GDM1 (cell line): ENCODE measurements at places on chromosomes 4 and X.

DNA sequence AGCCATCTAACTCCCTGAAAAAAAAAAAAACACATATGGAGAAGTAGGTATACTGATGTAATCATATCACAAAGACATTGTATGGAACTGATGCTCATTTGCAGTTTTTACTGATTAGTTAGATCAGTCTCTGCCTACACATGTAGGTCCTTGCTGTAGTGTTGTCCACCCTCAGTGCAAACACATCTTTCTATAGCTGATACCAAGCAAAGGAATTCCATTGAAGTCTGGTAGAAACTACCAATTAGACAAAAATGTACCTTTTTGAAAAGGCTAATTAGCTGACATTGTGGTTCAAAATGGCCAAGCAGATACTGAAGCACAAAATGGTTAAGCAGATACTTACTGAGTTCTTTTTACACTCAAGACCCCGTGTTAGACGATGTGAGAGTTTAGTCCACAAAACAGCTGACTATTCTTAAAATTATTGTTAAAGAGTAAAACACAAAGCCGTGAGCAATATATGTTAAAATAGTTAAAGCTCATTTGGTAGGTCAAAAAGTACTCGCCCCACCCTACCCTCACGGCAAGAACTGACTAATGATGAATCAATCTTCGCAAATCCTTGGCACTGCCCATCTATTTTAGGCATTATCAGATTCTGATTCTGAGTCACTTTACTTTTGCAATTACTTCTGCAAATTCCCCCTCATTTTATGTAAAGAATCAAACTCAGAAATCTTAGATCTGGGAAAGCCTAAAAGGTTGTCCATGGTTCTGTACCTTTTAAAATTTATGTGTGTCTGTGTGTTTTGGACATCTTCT lies 40.4 kb downstream of the COL4A6 start:
- no peak for DNase-seq

DNA sequence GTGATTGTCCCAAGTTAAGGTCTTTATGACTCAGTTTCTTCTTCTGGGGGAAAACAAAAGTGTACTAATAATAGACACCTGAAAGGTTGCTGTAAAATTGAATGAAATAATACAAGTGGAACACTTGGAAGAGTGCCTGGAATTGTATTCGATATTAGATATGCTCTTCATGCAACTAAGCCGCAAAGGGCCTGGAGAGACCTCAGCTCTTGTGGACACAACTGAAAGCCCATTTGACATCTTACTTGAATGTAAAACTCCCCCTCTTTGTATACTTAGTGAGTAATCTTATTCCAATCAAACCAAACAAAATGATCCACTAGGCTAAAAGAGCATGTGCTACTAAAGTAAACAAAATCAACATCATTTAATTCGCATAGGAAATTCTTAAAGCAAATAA lies 511 bp upstream of the MAP9 start:
- no peak for DNase-seq

GRCh38 chrX:154020536-154021115 lies 924 bp upstream of the IRAK1 start:
- DNase-seq: no peak

DNA sequence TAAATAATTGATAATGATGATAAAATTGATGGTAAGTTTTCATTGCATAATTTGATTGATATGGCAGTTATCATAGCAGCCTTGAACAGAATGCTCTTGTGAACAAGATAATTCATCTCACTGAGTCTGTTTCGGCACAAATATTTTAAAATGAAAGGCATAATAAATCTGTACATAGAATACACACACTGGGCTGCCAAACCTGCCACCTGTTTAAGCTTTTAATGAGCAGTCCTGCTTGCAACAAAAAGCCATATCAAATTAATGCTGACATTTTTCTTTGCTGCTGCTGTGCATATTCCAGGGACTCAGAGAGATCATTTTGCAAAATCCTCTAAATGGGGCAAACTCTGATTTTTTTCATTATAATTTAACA lies 201.1 kb downstream of the ARHGAP24 start:
- no peak for DNase-seq

GRCh38 chr4:14087921-14088320 lies 460.4 kb upstream of the BOD1L1 start:
- DNase-seq: no peak

GRCh38 chr4:41260116-41260733 lies 3.5 kb downstream of the UCHL1 start:
- no peak for DNase-seq

DNA sequence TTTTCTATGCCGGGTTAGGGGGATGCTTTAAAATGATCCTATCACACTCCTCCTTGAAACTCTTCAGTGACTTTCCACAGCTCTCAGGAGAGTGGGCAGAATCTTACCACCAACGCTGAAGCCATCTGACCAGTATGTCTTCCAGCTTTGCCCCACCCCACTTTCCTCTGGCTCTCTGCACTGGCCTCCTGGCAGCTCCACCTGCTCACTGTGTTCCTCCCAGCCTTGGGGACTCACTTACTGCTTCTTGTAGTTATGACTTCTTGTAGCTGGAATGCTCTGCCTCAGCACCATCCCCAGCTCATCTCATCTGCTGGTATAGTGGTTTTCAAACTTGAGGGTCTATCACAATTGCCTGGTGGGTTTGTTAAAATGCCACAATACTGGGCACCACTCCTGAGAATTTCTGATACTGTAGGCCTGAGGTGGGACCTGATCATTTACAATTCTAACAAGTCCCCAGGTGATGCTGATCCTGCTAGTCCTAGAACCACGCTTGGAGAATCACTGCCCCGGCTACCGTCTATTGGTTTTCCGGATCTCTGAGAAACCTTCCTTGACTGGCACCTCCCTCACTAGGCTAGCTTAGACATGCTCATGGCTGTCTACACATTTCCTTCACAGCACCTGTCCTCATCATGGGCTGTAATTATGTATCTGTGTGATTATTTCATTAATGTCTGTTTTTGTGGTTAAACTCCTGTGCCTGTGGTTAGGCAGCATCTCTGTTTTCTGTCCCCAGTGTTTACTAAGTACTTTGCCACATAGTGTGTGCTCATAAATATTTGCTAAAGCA lies 152.2 kb downstream of the MGST2 start:
- no peak for DNase-seq

- DNase-seq: no peak
Observed at GRCh38 chr4:57591073-57591472, 480.9 kb upstream of the IGFBP7 start.

GRCh38 chr4:109969919-109970318 lies 57.2 kb downstream of the EGF start:
- DNase-seq: peak; percentile 70

GRCh38 chr4:166222271-166222670 lies 349.2 kb downstream of the TLL1 start:
- no peak for DNase-seq

- no peak for DNase-seq
Observed at GRCh38 chrX:72041871-72042851, 89.6 kb downstream of the RTL5 start.

DNA sequence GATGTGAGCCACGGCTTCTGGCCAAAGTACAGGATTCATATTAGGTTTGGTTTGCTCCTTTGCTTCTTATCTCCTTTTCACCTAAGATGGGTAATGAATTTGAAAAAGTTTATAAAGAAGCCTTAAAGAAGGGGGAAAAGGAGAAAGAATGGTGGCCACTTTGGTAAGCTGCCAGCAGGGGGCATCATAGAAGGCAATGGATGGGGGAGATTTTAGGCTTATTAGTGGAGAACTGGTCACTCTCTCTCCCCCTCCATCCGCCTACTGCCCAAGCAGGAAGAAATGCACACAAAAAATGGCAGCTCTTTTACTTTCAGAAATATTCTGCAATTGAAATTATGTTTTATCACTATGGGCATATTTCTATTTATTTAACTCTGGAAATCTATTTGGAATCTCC lies 32.0 kb downstream of the SPARCL1 start:
- DNase-seq: no peak

- no peak for DNase-seq
Observed at GRCh38 chr4:180240670-180241069, 2002.5 kb upstream of the TENM3 start.
